ENCODE measurements at places on chromosomes 2 and 18.

DNA sequence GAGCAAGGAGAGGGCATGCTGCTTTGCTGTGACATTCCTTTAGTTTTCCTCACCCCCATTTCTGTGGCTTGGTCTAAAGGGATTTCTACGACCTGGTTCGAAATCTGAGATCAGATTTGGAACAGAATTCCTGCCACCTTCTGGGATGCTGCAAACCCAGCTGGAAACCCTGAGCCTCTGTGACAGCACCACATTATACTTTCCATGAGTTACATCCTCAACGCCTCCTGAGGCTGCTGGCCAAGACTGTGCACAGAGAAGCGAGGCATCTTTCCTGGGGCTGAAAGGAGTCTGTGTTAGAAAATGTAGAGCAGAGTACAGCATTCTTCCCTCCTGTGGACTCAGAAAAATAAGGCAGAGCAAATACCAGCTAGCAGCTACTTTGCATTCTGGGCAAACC lies 138.1 kb upstream of the CHAC2 start:
- no peak for DNase-seq

- no peak for DNase-seq
Observed at GRCh38 chr18:36468161-36468560, 170.6 kb downstream of the FHOD3 start.

GRCh38 chr18:7618891-7619442 lies 51.9 kb downstream of the PTPRM start:
- DNase-seq, result no peak

GRCh38 chr2:23809150-23809549 lies 117.8 kb downstream of the ATAD2B start:
- no peak for DNase-seq

DNA sequence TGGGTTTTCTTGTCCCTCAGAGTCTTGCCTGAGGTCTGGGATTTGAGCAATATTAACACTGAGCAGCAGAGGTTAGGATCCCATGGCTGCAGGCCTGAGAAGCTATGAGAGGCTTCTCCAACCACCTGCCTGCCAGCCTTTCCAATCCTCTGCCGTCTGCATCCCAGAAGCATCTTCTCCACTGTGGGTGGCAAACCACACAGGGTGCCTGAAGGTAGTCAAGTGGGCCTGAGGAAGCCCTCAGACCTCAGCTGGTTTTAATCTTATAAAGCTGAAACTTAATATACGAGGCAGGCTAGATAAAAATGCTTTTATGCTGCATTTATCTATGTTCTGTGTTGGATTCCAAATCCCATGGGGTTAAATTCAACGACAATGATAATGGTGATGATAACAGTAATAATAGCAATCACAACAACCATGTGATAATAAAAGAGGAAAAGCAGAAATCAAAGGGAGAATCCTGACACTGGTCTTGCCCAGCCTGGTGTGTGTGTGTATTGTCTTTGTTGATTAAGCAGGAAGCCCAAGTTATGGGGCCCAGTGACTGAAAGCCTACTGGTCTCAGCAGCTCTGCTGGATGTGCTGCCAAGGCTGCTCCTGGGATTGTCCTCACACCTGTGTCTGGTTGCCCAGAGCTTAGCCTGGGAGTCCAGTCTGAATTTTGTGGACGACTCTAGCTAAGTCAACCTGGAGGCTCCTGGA lies 59.7 kb upstream of the LDAH start:
- DNase-seq, result no peak

DNA sequence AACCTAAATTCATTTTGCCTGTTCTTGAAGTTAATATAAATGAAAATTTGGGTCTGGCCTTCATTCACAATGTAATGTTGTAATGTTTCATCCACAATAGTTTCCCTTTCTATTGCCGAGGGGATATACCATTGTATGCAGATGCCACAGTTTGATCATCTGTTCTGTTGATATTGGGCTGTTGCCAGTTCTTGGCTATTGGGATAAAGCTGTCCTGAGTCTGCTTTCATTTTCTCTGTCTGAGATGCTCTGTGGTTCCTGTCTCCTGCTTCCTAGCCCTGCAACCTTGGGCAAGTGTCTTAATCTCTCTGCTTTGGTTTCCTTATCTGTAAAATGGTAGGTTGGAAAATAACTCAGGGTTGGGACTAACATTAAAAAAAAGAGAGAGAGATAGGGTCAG lies 25.2 kb downstream of the B3GNT2 start:
- DNase-seq, result no peak

- no peak for DNase-seq
Observed at GRCh38 chr2:217710211-217710765, 292.5 kb downstream of the TNS1 start.

GRCh38 chr2:63950414-63950813 lies 68.8 kb downstream of the VPS54 start:
- no peak for DNase-seq

DNA sequence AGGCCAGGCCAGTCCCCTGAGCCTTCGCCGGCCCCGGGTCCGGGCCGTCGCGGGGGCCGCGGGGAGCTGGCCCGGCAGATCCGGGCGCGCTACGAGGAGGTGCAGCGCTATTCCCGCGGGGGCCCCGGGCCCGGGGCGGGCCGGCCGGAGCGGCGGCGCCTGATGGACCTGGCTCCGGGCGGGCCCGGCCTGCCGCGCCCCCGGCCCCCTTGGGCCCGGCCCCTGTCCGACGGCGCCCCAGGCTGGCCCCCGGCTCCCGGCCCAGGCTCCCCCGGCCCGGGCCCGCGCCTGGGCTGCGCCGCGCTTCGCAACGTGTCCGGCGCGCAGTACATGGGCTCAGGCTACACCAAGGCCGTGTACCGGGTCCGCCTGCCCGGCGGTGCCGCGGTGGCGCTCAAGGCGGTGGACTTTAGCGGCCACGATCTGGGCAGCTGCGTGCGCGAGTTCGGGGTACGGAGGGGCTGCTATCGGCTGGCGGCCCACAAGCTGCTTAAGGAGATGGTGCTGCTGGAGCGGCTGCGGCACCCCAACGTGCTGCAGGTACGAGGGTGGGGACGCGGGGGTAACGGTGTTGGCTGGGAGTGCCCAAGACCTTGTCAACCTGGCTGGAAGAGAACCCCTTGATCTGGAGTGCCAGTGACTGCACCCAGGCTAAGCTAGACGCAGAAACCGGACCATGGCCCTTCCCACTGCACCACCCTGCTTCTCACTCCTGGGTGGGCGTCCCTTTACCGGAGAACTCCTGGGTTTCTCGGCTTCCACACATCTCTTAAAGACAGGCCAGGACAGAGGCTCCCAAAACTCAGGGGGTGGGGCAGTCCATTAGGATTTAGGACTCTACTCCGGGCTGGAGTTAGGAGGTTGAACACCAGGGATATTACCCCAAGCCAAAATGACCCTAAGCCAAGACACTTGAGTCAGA lies 739 bp downstream of the PKDCC start:
- DNase-seq, result no peak

GRCh38 chr2:78431241-78431640 lies 594.3 kb upstream of the REG3G start:
- no peak for DNase-seq

DNA sequence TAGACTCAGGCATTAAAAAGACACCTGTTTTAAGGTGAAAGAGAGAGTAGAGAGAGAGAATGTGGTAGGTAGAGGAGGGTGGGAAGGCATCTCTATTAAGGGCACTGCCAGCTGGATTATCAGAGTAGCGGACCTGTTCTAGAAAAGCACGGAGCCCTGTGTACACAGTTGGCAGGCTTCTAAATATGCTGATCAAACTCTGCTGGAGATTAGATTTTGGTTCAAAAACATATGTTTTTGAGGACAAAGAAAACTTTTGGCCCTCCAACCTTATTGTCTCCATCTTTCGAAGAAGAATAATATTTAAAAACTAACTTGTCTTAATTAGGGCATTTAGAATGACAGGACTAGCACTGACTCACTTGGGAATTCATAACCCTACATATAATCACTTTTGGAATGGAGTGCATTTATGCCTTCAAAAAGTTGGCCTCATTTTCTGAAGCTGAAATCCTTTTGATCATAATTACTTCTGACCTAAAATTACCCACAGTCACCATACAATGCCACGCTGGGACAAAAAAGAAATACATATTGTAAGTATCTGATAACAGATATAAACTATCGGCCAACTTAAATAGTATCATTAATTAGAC lies 254.6 kb downstream of the MEIS1 start:
- DNase-seq, result no peak

- peak; percentile 4 for DNase-seq
Observed at GRCh38 chr2:157592948-157593347, 35.7 kb downstream of the ACVR1C start.

- DNase-seq, result no peak
Observed at GRCh38 chr18:6069539-6069938, 174.2 kb upstream of the TMEM200C start.

DNA sequence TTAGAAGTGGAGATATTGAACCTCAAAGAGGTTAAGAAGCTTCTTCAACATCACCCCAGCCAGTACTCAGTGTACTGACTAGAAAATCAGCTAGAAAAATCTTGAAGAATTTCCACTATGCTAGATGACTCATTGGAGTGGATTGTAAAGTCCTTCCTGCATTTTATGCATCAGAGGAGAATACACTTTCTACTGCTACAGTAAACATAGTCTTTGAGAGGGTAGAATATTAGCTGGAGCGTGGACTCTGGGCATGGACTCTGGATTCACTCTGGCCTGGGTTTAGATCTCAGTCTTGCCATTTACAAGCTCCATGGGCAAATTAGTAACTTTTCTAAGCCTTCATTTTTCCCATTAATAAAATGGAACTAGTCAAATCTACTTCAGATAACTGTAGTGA lies 215.9 kb downstream of the IRS1 start:
- peak; percentile 23 for DNase-seq

DNA sequence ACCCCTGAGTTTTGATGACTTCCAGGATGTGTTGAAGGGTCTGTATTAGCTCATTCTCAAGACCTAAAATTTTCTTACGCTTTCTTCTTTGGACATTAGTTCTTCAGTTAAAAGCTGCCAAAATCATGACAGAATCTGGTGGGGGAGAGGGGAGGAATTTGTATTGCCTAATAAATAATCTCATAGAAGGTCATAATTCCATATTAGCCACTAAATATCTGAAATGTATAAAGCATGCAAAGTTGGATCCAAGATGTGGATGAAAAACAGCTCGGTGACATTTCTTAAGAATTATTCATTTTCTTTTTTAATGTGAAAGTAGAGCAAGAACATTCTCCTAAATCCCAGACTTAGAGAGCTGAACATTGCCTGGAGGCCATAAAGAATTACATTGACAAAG lies 120.1 kb downstream of the MMADHC start:
- no peak for DNase-seq

GRCh38 chr18:47595831-47596501 lies 334.5 kb downstream of the SMAD2 start:
- no peak for DNase-seq

- DNase-seq, result no peak
Observed at GRCh38 chr18:42564761-42565160, 550.7 kb downstream of the RIT2 start.

- DNase-seq, result no peak
Observed at GRCh38 chr2:171341394-171342066, 92.3 kb downstream of the METTL8 start.

DNA sequence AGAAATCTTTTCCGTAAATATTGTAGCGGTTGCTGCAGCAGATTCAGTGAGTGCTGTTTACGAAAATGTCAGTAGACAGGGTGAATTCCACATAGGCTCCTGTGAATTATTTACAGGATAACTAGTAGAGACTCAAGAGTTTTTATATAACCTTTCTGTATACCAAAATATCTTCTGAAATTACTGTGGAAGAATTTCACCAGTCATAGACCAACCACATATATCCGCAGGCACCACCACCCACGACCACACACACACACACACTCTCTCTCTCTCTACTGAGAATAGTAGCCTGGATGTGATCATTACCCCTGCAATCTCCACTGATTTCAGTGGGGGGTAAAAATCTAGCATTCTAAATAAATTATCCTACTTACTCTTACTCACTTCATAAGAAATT lies 341.8 kb downstream of the RBM43 start:
- no peak for DNase-seq

DNA sequence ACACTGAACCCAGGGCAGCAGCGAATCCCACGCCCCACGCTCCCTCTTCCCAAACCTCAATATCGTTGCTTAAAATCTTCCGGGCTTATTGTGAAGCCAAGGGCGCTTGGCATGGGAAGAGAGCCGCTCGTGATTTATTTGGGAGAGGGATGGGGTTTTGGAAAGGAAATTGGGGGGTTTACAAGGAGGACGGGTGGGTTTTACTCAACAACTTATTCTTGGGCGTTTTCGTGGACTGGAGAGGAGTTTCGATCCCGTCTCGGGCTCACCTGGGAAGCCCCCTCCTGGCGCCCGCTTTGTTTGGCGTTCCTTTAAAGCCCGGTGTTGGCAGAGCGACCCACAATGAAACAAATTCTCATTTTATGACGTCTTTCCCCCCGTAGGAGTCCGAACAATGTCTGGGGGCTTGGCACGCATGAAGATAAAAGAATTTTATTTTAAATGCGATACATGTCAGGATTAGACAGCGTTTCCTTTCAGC lies 135.3 kb downstream of the INSIG2 start:
- no peak for DNase-seq

GRCh38 chr2:222481941-222482340 lies 57.6 kb downstream of the SGPP2 start:
- no peak for DNase-seq

DNA sequence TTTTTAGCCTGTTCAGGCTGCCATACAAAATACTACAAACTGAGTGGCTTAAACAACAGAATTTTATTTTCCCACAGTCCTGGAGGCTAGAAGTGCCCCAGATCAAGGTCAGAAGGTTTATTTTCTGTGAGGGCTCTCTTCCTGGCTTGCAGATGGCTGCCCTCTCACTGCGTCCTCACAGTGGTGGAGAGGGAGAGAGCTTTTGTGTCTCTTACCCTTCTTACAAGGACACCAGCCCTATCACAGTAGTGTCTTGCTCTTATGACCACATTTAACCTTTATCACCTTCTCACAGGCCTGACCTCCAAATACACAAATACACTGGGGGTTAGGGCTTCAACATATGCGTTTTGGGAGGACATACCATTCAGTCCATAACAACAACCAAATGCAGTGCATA lies 11.7 kb downstream of the WDR7 start:
- no peak for DNase-seq

DNA sequence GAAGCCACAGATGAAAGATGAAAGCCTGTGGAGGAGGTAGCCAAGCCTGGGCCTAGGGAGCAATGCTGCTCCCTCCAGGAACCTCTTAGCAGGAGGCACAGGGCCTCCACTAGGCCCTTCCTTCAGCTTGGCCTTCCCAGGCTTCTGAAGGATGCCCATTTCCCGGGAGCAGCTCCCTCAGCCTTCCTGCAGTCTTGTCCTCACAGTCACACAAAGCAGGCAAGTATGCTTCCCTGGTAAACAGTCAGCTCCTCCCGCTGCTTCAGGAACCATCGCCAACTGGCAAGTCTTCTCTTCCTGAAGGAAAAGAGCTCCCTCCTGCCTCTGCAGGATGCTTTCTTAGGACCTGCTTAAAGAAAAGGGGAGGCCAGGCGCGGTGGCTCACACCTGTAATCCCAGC lies 53.2 kb downstream of the SMAD7 start:
- DNase-seq, result no peak
